ENCODE measurements at places on chromosomes 3 and 15. TPM values are rescaled to one million over a fixed set of nuclear protein-coding genes. Genes with fewer than 3 reads are reported as not detected.

DNA sequence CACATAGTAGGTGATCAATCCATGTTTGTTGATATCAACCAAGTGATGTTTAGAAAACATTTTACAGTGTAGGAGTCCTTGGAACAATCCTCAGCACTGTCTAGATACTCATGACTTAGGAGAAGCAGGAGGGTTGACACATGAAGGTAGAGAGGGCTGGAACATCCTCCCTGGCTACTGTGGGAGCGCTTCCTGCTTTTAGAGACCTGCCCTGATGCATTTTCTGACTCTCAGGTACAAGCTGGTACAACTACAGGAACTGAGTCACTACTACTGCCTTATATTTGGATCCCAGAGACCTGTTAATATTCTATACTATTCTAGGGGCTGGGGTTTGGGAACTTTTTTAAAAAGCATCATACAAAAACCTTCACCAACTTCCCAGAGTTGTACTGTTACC lies 20.1 kb downstream of the GPR156 start:
- DNase-seq = no peak

GRCh38 chr3:111723293-111724215 lies 128.4 kb upstream of the ZBED2 start:
- no peak for DNase-seq

GRCh38 chr15:90750186-90750585 lies 33.0 kb downstream of the BLM start:
- no peak for DNase-seq

DNA sequence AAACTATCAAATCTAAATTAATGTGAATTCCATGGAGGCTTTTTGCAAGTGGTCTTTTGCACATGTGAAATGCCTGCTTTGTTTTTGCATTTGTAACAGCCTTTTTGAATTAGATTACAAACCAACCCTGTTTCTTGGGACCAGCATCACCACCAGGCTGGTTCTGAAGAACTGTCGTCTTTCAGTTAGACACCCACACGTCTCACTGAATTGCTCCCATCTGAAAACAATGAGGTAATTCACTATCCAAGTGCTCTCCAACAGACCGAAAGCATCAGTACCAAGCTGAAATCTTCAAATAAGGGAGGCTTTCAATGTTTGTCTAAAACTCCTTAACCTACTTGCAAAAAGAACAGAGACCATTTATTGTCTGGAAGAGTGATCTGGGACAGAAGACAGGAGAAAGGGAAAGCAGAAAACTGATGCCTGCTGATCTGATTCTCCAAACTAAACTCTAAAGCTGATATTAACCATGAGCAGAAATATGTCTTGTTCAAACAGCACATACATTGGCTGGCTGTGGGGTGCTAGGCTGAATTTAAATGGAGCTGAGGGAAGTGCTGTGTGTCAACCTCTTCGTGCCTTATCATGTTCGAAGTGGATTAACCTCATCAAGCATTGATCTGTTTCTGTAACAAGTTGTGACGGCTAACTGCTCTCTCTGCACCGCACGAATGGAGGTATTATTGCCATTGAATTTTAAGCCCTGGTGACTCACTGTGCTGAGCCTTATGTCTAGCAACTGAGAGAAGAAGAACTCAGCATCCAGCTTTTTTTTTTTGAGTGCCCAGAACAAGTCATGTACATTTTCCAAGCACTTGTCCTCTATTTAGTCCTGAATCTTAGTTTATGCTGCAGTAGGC lies 213.7 kb upstream of the P2RY1 start:
- no peak for DNase-seq

DNA sequence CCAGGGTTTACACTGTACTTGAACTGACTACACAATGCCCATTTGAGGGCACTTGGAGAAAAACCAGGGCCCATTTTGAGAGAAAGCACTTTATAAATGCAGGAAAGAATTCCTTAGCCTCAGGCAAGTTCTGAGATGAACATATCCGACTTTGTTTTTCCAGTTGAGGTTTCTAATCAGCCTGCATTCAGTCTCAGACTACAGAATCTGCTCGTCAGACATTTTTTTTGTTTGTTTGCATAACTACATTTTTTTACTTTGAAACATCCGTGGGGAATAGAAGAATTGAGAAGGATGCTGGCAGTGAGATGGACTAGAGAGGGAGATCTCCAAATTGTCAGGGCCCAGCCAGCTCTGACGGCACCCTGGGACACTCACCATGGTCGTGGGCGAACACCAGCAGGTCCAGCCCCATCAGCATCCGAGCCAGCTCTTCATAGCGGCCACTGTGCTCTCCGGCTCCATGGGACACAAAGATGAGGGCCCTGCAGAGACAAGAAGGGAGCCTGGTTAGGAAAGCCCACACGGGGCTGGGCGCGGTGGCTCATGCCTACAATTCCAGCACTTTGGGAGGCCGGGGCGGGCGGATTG lies 40.8 kb downstream of the MGLL start:
- no peak for DNase-seq

- DNase-seq = no peak
Observed at GRCh38 chr3:130491431-130491830, 25.5 kb upstream of the COL6A6 start.

GRCh38 chr15:24848050-24848449 lies 106.7 kb upstream of the SNRPN start:
- DNase-seq = no peak

Gene BRPF1
- polyA plus RNA-seq = 11.9 TPM

Gene CSPG5
- 0.25 TPM for polyA plus RNA-seq

Gene ADGRG7
- 0.50 TPM for polyA plus RNA-seq

Gene MAGEL2
- polyA plus RNA-seq = 0.07 TPM

Measured in thymus (tissue), 14 donors.